ENCODE measurements at places on chromosomes 5 and 9. TPM values are rescaled to one million over a fixed set of nuclear protein-coding genes. Genes with fewer than 3 reads are reported as not detected.

DNA sequence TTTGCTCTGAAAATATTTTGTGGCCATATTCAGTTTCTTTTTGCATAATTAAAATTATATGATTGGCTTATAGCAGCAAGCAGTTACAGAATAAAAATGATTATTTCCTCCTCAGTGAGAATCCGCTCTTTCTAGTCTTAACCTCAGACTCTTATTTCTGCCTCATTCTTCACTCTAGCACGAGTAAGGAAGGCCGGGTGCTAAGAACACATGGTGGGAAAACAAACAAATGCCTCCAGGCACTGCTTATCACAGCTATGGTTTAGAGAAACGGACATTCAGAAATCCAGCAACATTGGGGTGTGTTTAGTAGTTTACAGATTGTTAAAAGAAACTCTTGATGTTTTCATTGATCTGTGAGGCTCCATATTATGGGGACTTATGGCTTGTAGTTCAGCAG lies 168.7 kb downstream of the KDM4C start:
- no peak for DNase-seq

Gene SLC6A19
- total RNA-seq = not detected

DNA sequence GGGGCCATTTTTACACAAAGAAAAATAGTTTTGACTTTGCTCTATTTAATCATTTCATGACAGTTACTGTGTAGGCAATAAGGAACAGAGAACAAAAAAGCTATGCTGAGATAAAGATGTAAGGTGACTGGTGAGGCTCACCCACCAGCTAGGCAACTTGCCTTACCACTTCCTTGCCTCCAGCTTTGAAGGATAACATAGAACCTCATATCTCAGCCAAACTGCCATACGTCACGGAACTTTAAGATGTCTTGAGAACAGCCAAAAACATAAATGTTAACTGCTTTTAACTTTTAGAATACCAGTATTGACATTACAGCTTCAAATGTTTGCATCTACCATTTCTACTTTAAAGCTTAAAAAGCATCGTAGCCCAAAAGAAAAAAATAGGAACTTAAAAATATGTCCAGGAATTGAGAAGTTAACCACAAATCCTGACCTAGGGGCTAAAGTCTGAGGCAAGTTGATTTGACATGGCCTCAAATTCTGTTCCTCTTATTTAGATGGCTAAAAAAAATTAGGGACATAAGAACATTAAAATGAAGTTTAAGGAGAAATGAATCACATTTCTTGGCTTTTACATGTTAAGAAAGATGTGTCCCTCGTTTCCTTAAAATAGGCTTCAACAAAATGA lies 7.7 kb upstream of the GCNT4 start:
- no peak for DNase-seq

DNA sequence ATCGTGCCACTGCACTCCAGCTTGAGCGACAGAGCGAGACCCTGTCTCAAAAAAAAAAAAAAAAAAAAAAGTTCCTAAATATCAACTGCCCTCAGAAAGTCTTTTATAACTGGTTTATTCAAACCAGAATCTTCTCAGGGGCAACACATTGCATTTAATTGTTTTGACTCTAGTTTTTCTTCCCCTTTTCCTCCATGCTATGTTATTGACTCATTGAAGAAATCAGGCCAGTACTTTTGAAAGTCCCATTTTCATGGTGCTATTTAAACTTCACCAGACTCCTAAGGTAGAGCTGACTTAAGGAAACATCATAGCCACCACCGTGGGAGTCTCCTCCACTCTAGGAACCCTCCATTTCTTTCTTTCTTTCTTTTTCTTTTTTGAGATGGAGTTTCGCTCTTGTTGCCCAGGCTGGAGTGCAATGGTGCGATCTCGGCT lies 83.1 kb upstream of the IL6ST start:
- DNase-seq = no peak

- DNase-seq = no peak
Observed at GRCh38 chr5:146920351-146920881, 41.9 kb upstream of the PPP2R2B start.

Gene ADAMTS2
- 61.1 TPM for total RNA-seq

GRCh38 chr5:133565993-133566392 lies 46.3 kb downstream of the FSTL4 start:
- DNase-seq = peak; percentile 79

DNA sequence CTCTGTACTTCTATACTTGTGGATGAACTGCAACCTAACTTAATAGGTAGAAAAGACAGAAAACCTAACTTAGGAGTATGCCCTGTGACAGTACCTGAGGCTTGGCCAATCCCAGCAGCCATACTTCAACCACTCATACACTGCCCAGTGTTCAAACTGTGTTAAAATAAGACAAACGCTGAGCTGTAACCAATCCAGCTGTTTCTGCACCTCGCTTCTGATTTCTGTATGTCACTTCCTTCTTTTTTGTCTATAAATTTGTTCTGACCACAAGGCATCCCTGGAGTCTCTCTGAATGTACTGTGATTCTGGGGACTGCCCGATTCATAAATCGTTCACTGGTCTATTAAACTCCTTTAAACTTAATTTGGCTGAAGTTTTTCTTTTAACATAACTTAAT lies 41.4 kb downstream of the AUH start:
- DNase-seq = no peak

DNA sequence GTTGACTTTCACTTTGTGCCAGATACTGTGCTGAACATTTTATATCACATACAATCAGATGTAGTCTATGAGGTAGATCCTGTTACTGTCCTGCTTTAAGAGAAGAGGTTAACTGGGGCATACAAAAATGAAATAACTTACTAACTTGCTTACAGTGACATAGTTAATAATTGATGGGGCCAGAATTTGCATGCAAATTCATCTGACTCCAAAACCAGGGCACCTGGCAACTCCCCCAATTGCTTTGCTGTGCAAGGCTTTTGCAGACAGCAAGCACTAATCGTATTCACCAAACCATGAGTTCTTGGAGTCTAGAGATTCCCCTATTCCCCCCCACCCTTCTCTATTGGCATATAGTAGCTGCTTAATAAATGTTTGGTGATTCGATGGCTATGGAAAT lies 155.9 kb downstream of the TTLL11 start:
- DNase-seq = no peak

DNA sequence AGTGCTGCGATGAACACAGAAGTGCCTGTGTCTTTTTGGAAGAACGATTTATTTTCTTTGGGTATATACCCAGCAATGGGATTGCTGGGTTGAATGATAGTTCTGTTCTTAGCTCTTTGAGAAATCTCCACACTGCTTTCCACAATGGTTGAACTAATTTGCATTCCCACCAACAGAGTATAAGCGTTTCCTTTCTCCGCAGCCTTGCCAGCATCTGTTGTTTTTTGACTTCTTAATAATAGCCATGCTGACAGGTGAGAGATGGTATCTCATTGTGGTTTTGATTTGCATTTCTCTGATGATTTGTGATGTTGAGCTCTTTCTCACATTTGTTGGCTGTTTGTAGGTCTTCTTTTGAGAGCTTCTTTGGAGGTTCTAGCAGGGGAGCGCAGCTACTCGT lies 134.6 kb downstream of the TENT4A start:
- DNase-seq = no peak

DNA sequence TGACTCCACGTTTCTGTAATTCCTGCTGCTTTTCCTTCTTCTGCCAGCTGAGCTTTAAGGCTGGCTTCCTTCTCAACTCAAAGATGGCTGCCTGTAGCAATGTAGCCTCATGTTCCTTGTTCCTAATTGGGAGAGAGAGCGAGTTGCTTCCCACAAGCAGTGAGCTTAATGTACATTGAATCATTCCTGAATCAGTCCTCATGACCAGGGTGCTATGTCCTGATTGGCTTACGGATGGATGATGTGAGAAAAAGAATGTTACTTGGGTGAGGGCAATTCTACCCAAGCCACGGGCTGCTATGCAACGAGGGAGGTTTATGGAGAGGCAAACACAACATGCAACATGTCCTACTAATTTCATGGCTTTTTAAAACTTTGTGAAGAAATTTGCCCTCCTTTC lies 356.2 kb downstream of the RASEF start:
- DNase-seq = no peak

GRCh38 chr5:54867310-54867944 lies 118.0 kb downstream of the ESM1 start:
- peak; percentile 87 for DNase-seq

Gene IL11RA
- total RNA-seq = 72.4 TPM

DNA sequence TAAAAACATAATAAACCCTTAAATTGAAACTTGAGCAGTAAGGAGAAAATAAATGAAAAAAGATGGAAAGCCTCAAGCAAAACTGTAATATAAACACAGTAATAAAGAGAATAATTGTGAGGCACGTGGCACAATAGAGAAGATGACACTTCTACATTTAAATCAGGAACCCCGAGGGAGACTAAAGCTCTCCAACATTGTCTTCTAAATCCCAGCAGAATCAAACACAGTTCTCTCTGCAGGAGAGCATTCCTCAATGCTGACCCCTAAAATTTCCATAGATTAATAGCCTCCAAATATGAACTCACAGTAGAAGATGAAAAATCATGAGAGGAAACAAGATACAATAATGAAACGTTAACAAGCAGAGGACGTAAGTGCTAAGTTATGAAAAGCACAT lies 721.2 kb upstream of the COX7C start:
- DNase-seq = no peak

DNA sequence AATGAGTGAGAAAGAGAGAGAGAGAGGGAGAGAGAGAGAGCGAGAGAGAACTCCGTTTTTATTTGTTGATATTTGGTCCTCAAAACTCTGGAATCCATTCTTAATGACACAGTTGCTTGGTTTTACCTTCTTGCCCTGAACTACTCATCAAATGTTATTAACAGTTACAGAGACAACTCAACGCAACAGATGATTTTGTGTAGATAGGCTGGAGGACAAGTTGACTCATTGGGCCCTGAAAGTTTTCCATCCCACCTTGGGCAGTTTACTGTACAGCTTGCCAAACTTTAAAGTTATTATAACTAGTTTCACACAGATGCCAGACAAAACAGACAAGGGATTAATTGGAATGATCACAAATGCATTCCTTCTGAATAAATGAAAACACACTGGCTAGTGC lies 339.9 kb downstream of the ARL15 start:
- no peak for DNase-seq

All from tongue (tissue), 3 donors.